Keratinocyte (primary cell): ENCODE measurements at places on chromosomes 2 and 18.

GRCh38 chr18:8480506-8481328 is 128.5 kb upstream of the RAB12 start:
- DNase-seq: no peak

- no peak for DNase-seq
Measured at GRCh38 chr2:6946722-6947121, 29.5 kb downstream of the RNF144A start.

- DNase-seq: no peak
Measured at GRCh38 chr2:173472112-173472511, 117.4 kb downstream of the CDCA7 start.

DNA sequence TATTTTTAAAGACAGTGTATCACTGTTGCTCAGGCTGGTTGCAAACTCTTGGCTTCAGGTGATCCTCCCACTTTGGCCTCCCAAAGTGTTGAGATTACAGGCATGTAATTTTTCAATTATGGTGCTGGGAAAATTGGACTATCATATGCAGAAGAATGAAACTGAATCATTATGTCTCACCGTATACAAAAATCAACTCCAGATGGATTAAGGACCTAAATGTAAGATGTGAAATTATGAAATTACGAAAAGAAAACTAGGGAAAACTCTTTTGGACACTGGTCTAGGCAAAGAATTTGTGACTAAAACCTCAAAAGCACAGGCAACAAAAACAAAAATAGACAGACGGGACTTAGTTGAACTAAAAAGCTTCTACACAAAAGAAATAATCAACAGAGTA is 31.2 kb downstream of the MAP3K2 start:
- DNase-seq: no peak

- no peak for DNase-seq
Measured at GRCh38 chr2:96859099-96859649, 1.4 kb upstream of the ANKRD39 start.

- no peak for DNase-seq
Measured at GRCh38 chr2:149001496-149001895, 37.0 kb upstream of the LYPD6B start.
